BE2C (cell line): ENCODE measurements at places on chromosomes 16 and 17.
A peak's percentile ranks its signal among the peaks of the same experiment; 100 is the strongest.

- DNase-seq: no peak
These were observed 3.6 kb downstream of the USP7 start for GRCh38 chr16:8959921-8960787.

GRCh38 chr16:14148569-14148968, 77.5 kb downstream of the MRTFB start:
- DNase-seq: no peak

GRCh38 chr17:6276711-6277110, 158.2 kb downstream of the AIPL1 start:
- DNase-seq: no peak

DNA sequence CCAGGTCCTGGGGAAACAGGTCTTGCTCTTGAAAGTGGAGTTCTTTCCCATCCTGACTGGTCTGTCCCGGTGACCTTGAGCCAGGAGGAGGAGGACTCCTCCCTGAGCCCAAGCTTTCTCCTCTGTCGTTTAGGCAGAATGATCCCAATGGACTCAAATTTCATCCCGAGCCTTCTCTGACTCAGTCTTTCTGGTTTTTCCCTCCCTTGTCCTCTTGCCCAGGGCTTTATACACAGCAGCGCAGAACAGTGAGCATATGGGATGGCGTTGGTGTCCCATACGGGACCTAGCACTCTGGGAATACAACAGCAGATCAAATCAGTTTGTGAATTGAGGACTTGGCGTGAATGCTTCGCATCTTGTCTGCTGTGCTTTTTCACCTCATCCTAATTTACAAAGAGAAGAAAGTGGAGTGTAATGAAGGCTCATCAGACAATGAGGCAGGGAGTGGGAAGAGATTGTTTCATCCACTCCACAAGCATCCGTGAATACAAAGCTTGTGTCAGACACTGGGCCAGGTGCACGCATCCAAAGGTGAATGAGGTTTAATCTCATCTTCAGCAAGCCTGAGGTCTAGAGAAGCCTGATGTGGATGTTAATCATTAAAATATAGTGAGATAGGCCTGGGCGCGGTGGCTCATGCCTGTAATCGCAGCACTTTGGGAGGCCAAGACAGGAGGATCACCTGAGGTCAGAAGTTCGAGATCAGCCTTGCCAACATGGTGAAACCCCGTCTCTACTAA, 1.1 kb upstream of the XYLT1 start:
- DNase-seq: no peak

DNA sequence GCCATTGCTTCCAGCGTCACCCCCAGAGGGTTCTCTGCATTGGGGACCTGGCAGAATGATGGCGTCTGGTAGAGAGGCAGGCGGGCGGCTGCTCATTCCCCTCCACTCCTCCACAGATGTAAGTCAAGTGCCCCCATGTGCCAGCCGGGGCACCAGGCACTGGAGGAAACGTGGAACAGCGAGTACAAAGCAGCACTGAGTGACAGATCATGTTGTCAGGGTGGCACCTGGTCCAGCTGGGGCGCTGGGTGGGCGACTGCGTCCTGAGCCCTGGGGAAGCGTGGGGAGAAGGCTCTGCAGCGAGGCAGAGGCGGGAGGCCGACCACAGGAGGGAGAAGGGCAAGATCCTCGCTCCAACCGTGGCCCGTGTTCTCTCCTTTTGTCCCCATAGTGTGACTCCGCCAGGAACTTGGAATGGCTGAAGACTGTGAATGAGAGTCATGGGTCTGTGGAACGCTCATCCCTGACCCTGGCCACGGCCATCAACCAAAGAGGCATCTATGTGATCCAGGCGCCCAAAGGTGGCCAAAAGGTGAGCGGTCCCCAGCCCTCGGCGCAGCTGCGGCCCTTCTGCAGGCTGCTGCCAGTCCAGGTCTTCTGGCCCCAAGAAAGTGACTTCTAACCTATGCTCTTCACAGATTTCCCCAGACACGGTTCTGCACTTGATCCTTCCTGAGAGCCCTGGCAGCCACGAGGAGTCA, 76.7 kb downstream of the RNF213 start:
- no peak for DNase-seq

DNA sequence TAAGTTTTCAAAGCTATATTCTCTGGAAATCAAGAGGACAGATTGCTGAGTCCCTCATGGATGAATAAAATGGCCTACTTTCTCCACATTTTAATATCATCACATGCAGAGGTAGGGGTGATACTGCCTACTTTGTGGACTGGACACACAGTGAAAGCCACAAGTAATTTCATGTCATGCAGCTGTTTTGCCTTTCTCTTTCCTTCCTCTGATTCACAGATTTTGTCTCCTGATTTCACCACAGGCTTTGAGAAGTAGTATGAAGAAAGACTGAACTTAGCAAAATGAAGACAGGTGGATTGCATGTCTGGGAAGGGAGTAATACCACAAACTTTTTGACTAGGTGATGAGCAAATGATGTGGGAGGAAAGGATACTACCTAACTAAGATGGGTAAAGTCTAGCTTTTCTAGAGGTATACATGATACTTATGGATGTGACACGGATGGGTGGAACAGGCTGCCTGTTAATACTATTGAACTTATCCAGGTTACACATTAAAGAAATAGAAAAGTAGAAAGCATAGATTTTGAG, 478.4 kb upstream of the GOT2 start:
- no peak for DNase-seq

GRCh38 chr17:59366040-59366757, 34.7 kb downstream of the YPEL2 start:
- no peak for DNase-seq

DNA sequence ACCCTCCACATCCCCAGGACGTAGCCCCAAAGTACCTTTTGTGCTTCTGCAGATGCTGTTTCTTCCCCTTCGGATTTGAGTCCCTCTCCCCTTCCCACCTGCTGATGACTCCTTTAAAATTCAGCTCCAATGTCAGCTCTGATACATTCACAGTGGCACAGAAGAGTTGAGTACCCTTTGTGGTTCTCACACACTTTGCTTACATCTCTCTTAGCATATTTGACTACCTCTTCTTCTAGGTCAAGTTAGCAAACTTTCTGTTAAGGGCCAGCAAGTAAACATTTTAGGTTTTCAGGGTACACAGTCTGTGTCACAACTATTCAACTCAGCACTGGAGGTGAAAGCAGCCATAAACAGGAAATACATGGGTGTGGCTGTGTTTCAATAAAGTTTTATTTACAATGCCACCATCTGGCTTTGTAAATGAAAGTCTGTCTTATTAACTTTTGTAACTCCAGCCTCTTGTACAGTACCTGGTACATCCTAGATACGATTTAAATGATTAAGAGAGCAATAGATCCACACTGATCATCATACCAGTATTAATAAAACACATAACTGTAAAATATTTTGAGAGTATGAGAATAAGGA, 161.7 kb downstream of the SOX9 start:
- no peak for DNase-seq

- no peak for DNase-seq
These were observed 187.4 kb downstream of the C16orf95 start for GRCh38 chr16:87129771-87130170.

GRCh38 chr17:78650093-78650715, 73.0 kb upstream of the DNAH17 start:
- DNase-seq: no peak

DNA sequence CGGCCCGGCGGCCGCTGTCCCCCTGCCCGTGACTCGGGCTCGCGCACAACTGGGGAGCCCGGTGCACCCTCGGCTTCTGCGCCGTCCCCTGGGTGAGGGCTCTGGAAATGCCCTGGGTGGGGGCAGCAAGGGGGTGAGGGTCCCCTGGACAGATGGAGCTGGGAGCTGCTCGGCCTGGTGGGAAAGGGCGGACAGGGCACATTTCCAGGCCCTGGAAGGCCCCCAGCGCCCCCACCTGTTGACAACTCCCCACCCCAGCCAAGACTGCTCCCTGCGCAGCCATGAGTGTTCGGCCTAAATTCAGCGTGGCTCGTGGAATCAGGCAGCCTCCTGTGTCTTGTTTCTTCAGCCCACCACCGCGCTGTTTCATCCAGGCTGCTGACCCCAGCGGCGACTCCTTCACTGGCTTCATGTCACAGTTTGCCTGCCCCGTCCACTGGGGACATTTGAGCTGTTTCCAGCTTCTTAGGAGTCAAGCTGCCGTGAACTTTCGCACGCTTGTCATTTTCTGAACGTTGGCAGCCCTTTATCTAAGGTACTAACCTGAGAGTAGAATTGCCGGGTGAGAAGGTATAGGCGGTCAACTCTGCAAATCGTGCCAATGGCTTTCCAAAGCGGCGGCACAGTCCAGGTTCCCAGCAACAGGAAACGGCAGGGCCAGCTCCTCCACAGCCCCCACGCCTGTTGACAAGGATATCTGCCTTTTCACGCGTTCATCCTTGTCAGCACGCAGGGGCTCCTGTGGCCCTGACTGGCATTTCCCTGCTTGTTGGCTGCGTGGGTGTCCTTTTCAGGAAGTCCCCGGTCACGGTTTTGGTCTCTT, 895 bp downstream of the UTS2R start:
- no peak for DNase-seq

DNA sequence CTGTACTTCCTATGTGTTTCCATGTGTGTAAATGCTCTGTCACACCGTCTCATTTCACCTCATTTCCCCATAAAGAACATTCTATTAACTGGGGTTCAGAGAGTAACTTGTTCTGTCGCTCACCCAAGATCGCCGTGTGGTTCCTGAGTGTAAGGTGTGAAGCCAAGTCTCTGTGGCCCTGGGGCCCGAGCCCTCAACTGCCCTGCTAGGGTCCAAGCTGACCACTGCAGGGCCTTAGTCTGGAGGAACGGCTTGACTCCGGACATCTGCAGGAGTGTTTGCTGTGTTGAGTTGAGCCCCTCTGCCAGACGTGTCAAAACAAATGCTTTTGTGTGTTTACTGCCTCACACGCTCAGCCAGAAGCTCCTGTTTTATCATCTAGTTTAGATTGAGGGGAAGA, 244.1 kb downstream of the CCDC182 start:
- DNase-seq: no peak

DNA sequence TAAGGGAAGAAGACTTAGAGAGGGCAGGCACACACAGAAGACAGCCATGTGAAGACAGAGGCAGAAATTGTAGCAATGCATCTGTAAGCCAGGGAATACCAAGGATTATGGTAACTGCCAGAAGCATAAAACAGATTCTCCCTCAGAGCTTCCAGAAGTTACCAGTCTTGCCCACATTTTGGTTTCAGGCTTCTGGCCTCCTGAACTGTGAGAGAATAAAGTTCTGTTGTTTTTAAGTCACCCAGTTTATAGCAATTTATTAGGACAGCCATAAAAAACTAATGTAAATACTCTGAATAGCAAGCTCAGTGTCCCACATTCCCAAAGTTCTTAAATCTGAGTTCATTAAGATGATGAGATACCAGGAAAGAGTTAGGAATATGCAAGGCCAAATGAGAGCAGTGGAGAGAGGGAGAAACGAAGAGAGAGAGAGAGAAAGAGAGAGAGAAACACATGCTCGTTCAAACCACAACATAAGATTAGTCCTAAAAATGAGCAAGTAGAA, 123.4 kb downstream of the HS3ST3A1 start:
- DNase-seq: no peak

- peak; percentile 22 for DNase-seq
These were observed 646 bp downstream of the RABEP1 start for GRCh38 chr17:5282642-5283217.

DNA sequence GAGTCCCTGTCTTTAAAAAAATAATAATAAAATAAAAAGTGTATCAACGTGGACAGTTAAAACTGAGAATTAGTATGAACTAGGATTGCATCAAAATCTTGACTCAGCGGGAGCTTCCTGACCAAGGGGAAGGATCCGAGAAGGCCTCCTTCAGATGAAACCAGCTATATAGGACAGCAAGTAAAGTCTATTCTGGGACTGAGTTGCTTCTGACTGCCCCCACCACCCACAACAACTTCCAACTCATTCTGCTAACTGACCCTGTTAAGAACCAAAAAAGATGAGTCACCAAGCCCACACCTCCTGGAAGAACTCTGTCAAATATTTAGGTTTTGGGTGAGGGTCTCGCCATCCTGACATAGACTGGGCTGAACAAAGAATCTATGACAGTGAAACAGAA, 24.9 kb downstream of the MPP3 start:
- no peak for DNase-seq

- no peak for DNase-seq
These were observed 97.0 kb upstream of the C16orf82 start for GRCh38 chr16:26969589-26970231.

DNA sequence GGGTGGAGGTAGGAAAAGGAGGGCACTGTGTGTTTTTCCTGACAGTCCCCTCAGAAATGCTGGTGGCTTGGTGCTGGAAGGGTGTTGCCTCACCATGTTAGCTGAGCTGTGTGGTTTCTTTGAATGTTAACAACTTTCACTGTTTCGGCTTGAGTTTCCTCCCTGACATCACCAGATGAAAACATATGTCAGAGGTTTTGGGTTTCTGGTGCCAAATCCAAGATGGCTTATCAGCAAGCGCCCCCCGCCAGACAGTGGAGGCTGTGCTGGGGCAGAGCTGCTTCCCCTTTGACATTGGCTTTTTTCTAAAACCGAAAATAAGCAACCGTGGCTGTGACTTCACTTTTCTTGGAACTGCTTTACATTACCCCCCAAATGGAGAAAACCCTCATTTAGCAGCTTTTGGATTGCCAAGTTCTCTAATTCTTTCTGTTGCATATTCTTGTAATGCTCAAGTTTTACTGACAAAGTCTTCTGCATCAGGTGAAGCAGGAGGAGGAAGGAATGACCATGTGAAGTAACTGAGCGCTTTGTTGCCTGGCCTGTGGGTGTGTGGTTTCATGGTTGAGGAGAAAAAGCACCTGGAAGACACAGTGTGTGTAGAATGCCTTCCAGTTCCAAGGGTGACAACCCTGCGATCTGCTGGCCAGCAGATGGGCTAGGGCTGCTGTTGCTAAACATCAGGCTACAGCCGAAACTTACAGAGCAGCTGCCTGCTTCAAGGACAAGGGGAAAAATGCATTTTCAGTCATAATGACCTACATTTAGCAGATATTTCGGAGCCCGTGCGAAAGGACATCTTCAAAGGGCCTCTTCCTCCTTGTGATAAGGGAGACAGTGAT, 9.7 kb downstream of the RMI2 start:
- no peak for DNase-seq

GRCh38 chr17:48433896-48434295, 3.9 kb upstream of the SKAP1 start:
- no peak for DNase-seq

GRCh38 chr17:4272213-4272971, 8.6 kb upstream of the ANKFY1 start:
- DNase-seq: no peak

GRCh38 chr16:54194334-54194743, 92.2 kb downstream of the IRX3 start:
- peak; percentile 61 for DNase-seq

DNA sequence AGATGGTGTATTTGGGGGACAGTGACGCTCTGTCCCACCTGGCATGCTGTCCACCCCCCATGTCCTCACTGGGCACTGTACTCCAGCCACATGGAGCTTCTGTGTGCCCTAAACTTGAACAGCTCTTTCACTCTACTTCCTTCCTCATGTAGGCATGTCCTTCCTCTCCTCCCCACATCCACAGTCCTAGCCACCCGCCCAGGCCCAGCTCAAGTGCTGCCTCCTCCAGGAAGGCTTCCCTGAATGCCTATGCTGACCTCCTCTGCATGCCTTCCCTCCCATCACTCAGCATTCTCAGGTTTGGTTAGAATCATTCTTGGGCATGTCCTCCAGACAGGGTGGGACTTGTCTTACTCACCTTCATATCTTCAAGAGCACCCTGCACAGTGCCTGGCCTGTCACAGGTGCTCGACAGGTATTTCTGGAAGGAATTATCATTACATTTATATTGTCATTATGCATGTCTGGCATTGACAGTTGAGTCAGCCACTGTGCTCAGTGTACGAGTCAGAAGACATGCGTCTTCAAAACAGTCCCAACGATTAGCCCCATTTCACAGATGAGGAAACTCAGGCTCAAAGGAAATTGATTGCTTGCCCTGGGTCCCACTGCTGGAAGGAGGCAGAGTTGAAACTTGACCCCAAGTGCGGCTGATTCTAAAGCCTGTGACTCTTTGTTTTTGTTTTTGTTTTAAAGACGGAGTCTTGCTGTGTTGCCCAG, 42.1 kb upstream of the TOB1 start:
- DNase-seq: no peak
